Smooth muscle cell of trachea (primary cell): ENCODE measurements at places on chromosomes 1 and 21. TPM values are rescaled to one million over a fixed set of nuclear protein-coding genes. Genes with fewer than 3 reads are reported as not detected.

Gene KRTAP21-2
- not detected in 2 replicates for total RNA-seq

Gene NCF2
- 0.15 and 0.50 TPM in 2 replicates for total RNA-seq

Gene AMY2B
- total RNA-seq: 2.3 and 5.8 TPM in 2 replicates

Gene BECN2
- not detected in 2 replicates for total RNA-seq

Gene LMO4
- 75.3 and 76.9 TPM in 2 replicates for total RNA-seq

Gene CALML6
- 0.15 and 0.50 TPM in 2 replicates for total RNA-seq

Gene CAMK1G
- 0.50 and 2.2 TPM in 2 replicates for total RNA-seq

Gene KCND3
- total RNA-seq: under 0.01 TPM in 2 replicates

Gene TMEM69
- 11.2 and 13.2 TPM in 2 replicates for total RNA-seq

Gene WNT2B
- total RNA-seq: 3.2 and 9.9 TPM in 2 replicates

Gene POLR3C
- 44.7 and 50.9 TPM in 2 replicates for total RNA-seq

Gene C1orf185
- total RNA-seq: not detected in 2 replicates

Gene PODN
- total RNA-seq: 34.8 and 87.5 TPM in 2 replicates

Gene NTRK1
- total RNA-seq: not detected in 2 replicates

Gene GRIK1
- total RNA-seq: not detected in 2 replicates

Gene DNAJC6
- total RNA-seq: 0.44 and 0.83 TPM in 2 replicates

Gene KRTAP19-3
- not detected in 2 replicates for total RNA-seq

Gene TNFSF4
- total RNA-seq: 0.87 and 1.2 TPM in 2 replicates

Gene LCE1D
- not detected in 2 replicates for total RNA-seq

Gene NCAM2
- total RNA-seq: 9.3 and 14.8 TPM in 2 replicates

Gene IFFO2
- total RNA-seq: 5.5 and 7.8 TPM in 2 replicates

Gene WLS
- 164 and 195 TPM in 2 replicates for total RNA-seq

Gene PADI3
- not detected in 2 replicates for total RNA-seq

Gene MYCL
- 0.15 and 1.5 TPM in 2 replicates for total RNA-seq

Gene CR1L
- not detected in 2 replicates for total RNA-seq

Gene RPS6KC1
- 36.1 and 39.0 TPM in 2 replicates for total RNA-seq

Gene TAS1R1
- total RNA-seq: under 0.01 TPM in 1 of 2 replicates, not detected in the other

Gene PADI1
- not detected in 2 replicates for total RNA-seq

Gene TNFRSF8
- under 0.01 and 0.15 TPM in 2 replicates for total RNA-seq

Gene ST6GALNAC5
- total RNA-seq: 0.17 and 0.44 TPM in 2 replicates

Gene RNU1-2
- under 0.01 TPM in 2 replicates for total RNA-seq

Gene A3GALT2
- 0.44 TPM in 1 of 2 replicates, not detected in the other for total RNA-seq

Gene KIAA0040
- total RNA-seq: under 0.01 and 0.17 TPM in 2 replicates

Gene FAM72D
- under 0.01 and 1.3 TPM in 2 replicates for total RNA-seq

Gene E2F2
- 0.17 and 2.0 TPM in 2 replicates for total RNA-seq

Gene SLAMF7
- total RNA-seq: not detected in 2 replicates

Gene ARHGEF16
- not detected in 2 replicates for total RNA-seq

Gene CYP2J2
- total RNA-seq: 0.29 and 0.50 TPM in 2 replicates

Gene TMPRSS3
- not detected in 2 replicates for total RNA-seq

Gene PSRC1
- 3.8 and 13.2 TPM in 2 replicates for total RNA-seq

Gene SPATA46
- total RNA-seq: not detected in 2 replicates

Gene DPYD
- total RNA-seq: 86.5 and 116 TPM in 2 replicates

Gene AMY1A
- total RNA-seq: not detected in 2 replicates

Gene LHX8
- under 0.01 TPM in 1 of 2 replicates, not detected in the other for total RNA-seq

Gene G0S2
- total RNA-seq: 17.6 and 20.8 TPM in 2 replicates

Gene KIF17
- 1.5 and 4.1 TPM in 2 replicates for total RNA-seq

Gene SMCP
- total RNA-seq: not detected in 2 replicates
